ENCODE measurements at places on chromosomes 3 and 15.
A peak's percentile ranks its signal among the peaks of the same experiment; 100 is the strongest.

DNA sequence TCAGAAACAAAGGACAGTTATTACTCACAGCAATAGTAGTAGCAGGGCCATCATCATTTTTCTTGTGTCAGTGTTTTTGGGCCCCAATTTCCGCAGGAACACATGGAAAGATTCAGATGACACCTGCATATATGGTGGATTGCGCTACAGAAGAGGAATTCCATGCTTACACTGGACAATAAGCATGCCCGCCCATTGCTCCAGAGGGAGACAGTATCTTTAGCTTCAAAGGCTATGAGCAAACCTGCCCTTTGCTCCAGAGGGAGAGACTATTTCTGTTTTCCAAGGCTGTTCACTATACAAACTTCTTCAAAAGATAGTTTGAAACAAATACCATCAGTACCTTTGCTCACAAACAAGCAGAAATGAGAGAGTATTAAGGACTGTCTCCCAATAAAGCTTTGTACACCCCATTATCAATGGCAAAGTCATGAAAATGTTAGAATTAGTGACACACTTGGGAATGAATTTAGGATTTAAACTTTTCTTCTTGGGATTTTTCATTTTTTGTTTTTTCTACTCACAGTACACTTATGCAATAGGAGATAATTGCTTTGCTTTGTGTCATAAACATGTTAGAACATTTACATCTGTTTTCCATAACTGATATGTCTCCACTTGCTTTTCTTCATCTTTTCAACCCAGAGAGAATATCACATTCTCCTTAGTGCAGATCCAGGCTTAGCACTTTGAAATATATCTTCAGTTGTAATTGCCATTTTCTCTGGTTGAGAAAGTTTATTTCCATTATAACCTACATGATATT lies 564.5 kb upstream of the ZNF717 start:
- no peak for DNase-seq

GRCh38 chr15:33145447-33145846 lies 49.1 kb downstream of the FMN1 start:
- peak; percentile 38 for DNase-seq

DNA sequence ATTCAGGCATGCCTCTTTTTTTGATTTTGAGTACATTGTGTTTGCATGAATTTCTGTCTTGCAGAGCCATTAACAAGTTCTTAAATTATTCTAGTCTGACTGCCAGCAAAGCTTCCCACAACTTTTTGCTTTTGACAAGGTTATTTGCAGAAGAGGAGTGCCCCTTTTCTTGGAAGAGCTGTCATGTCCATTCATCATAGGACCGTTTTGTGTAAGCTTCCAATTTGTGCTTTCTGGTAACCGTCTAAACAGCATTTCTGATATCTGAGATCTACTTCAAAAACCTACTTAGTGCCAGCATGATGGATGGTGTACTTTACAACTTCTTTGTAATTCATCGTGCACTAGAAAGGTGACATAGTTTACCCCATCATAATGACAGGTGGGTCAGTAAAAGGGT lies 379.7 kb downstream of the NAALADL2 start:
- no peak for DNase-seq

GRCh38 chr15:62833646-62834045 lies 208.9 kb upstream of the TPM1 start:
- no peak for DNase-seq

DNA sequence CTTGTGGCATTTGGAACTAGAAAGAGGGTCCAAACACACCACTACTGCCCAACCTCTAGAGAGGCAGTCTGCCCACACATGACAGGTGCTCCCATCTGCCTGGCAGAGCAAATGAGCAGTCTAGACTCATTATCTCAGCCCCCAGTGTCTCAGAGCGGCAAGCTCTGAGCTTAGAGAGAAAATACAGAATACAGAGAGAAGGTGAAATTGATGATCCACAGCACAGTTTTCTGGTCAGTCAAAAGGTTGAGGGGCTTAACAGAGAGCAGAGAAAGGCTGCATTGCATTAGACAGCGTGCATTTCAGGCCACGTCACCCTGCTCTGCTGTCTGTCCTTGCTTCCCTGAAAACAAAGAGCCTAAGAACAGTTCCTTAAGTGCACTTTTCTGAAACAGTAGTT lies 135.1 kb downstream of the KCNMB2 start:
- DNase-seq, result peak; percentile 46

DNA sequence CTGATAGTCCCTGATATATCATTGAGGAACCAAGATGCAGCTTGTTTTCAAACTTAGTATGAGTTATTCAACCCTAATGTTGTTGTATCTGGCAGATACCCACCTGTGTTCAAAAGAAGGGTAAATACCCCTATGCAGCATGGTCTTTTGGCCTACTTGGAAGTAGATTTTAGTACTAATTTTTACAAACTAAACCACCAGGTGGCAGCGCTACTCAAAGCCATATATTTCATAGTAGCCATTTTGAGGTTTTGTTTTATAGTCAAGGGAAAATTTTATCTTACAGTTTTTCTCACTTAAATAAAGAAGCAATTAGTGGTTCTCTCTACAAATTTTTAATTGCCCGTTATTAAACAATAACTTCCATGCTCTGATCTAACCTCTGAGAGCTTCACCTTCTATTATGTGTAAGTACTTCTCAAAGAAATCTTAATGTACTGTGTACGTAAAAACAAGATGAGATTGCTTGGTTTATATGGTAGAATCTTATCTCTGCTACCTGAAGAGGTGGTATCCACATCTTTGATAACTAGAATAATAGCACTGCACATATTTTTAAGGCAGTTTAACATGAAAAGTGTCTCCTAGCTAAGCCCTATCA lies 31.5 kb upstream of the MLF1 start:
- DNase-seq, result peak; percentile 60

- DNase-seq, result peak; percentile 65
Measured at GRCh38 chr15:89898614-89899294, 5.0 kb upstream of the AP3S2 start.

- DNase-seq, result no peak
Measured at GRCh38 chr15:39644136-39644535, 63.3 kb downstream of the THBS1 start.

DNA sequence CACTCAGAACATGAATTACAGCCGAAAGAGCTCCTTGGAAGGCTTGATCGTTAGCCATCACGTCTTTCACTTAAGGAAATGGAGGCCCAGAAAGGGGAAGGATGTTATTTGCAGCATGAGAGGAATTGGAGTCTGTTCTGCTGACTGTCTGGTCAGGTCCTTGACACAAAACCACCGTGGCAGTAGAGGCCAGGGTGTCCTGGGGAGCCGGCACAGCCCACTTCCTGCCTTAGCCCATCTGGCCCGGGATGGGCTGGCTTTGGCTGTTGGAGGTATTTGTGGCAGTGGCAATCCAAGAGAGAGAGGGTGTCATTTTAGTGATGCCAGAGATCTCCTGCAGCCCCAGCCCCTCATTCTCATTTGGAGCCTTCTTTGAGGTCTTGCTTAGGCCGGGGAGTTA lies 37.4 kb downstream of the ST6GAL1 start:
- no peak for DNase-seq

DNA sequence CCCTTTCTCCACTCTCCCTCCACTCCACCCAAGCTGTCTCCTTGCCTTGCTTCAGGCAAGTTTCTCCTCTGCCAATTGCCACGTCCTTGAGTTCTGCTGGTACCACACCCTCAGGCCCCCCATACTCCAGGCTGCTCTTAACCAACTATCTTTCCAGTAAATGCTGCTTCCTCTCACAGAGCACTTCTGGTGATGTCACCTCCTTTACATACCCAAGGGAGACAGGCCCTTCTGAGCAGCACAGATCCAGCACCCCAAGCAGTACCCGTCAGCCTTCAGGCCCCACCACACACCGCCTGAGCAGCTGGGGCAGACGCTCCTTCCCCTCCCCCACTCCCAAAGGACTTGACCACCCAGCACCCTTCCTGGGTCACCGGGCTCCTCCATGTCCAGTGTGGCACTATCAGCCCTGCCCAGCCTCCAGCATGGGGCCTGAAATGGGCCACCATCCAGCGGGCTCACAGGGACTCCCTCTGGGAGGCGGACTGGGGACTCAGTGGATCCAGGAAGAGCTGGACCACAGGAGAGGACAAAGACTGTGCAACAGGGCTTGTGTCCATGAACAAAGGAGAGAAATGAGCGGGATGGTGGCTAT lies 50.2 kb downstream of the KLF15 start:
- DNase-seq, result no peak

DNA sequence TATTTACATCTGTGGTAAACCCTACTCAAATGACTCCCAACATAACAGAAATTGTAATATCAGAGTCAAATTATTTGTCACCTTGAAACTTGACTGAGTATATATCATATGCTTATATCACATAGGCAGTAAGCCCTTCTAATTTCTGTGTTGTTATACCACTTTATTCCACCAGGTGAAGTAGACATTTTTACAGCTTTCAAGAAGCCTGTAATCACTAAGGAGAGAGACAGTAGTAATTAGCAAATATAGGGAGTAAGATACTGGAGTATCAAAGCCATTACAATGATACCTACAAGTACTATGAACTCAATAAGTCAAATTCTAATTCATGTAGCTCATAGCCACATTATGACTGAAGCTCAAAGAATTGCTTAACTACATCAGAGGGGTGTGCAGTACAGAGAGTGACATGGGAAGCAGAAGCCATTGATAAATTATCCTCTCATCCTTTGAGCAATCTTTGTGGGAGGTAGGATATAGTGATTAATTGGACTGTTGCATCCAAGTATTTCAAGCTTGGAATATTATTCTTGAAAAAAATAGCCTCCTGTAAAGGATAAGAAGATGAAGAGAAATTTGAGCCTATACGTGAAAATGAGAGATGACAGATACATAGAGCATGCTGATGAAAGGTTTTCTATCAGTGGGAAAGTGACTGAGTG lies 1005.9 kb downstream of the ZPLD1 start:
- peak; percentile 16 for DNase-seq

GRCh38 chr15:62940755-62941361 lies 101.7 kb upstream of the TPM1 start:
- no peak for DNase-seq

DNA sequence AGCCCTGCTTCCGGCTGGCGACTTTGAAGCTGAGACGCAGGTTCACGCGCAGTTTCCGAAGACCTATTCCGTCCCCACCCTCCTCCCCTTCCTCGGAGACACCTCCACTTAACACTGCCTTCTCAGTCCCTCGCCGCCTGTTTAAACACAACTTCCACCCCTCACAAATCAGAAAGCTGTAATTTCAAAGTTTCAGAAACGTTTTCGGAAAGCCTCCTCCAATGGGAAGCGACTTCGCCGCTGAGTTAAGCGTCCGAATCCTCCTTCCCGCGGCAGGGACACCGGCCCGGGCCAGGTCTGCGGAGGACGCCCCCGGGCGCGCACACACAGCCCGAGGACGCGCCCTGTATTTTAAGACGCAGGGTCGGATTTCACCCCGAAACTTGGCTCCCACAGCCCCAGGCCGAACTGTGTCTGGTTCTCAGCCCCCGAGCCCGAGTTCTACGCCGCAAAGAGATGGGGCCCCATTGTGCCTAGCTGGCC lies 559 bp upstream of the LRRN1 start:
- peak; percentile 45 for DNase-seq

DNA sequence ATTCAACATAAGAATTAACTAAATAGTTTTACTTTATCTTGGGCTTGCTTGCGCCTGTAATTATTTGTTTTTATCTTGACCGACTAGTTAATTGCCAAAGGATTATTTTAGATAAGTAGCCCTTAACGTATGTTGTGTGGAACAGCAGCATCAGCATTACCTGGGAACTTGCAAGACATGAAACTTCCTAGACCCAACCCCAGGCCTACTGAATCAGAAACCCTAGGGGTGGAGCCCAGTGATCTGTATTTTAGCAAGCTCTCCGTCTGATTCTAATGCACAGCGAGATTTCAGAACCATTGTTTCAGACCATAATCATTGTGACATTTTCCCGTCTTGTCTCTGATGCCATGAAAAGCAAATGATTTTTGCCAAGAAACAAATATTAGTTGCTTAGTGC lies 31.1 kb downstream of the FILIP1L start:
- DNase-seq, result no peak

DNA sequence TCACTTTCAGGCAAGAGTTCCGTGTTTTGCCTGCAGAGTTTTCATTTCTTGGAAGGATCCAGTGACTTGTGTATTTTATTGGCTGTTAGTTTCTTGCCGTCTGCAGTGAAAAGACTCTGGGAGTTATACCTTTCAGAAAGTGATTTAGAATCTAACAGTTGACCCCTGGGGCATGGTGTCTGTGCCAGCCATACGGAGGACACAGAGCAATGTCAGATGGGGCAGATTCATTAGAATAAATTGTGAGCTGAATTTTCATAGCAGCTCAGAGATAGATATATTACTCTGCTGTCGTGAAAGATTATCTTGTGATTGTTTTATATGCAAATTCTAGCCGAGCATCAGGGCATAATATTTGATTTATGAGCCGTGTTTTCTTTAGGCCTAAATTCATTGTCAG lies 131.6 kb downstream of the SV2B start:
- DNase-seq, result no peak

- DNase-seq, result no peak
Measured at GRCh38 chr3:107662586-107662985, 139.8 kb downstream of the BBX start.

DNA sequence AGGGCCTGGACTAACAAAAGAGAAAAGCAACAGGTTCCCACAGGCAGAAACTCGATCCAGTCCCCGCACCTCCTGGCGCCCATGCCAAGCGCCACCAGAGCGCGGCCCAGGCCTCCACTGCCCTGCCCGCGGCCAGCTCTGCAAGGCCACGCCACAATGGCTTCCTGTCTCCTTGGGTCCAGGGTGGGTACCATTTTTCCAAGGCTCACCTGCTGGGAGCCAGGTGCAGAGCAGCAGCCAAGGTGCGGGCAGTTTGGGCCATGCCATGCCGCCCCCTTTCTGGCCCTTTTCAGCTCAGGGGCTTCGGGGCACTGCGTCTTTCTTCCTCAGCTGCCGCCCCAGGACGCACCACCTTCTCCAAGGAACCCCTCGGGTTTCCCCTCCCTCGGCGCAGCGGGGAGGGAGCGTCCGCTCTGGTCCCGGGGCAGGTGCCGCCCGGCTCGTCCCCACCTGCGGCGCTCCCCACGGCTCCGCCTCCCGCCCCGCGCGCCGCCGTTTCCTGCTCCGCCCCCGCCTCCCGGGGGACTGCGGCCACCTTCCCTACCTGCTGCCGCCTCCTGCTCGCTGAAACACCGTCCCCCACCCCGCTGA lies at the start of gene ILDR1:
ILDR1 (minus strand) TSS at position 437 of the 591 bp plus-strand sequence; CDS start at position 267, 170 bp downstream.
- DNase-seq, result peak; percentile 57

DNA sequence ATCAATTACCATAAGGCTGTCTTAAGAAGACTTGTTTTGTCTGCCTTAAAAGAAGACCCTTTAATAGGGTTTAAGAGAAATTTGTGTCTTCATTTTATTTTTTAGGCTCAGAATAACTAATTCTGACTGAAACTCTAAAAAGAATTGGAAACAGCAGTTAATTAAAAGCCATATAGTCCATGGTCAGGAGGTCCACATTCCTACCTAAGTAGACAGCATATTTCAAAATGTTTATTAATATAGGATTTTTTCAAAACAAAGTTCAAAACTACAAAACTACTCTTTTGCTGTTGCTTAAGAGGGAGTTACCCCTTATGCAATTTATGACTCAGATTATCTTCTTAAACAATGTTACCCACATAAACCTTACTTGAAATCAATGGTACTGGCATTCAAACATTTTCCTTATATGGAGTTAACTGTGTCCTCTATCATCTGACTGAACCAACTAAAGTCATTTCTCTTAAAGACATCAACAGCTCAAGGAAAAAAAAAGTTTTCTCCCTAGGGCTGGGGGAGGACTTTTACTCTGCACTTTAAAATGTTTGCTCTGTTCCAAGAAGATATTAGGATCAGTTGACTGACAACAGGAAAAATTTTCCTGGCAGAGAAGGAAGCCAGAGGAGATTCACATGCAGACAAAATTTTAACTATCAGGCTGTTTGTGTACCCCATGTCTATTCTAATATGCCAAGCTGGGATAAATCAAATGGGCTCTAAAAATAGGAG lies 56.8 kb upstream of the NANOGP8 start:
- DNase-seq, result no peak

Data from NCI-H2171 treated with DMSO at 0.1 percent for 48 hours (cell line).